ENCODE measurements at places on chromosomes 12 and 14.
A peak's percentile ranks its signal among the peaks of the same experiment; 100 is the strongest.

DNA sequence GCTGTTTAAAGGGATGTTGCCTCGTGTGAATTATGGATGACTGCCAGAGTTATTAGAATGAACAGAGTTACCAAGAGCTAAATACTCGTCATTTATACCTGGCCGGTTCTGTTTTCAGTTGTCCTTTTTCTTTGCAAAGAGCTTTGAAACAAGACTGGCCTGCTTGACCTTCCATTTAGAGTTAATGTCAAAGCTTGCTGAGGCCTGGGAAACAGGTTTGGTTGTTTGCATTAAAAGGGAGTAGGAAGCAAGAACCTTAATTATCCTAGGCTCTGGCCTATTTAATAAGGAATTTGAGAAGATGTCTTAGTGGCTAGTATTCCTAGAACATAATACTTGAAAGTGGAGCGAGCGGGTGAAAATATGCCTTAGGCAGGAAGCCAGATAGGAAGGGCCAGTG, 233.3 kb downstream of the CACNA1C start:
- no peak for DNase-seq

DNA sequence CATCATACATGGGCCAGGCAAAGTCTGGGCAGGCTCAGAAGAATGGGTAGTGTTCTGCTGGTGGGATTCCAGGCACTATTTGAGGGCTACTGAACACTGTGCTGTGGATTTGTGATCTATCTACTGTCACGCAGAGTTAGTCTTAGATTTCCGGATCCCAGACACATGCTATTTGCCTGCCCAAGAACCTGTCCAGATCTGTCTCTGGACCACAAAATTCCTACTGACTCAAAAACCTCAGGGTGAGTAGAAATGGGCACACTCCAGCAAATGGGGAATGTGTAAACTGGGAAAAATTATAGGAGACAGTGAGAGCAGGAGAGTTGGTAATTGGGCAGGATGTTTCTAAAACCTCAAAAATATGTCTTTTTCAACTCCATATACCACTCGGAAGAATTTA, 129.9 kb downstream of the GALC start:
- no peak for DNase-seq

GRCh38 chr14:72962829-72963312, 36.6 kb downstream of the DCAF4 start:
- DNase-seq, result no peak

GRCh38 chr12:50038336-50038735, 13.0 kb upstream of the RACGAP1 start:
- no peak for DNase-seq

DNA sequence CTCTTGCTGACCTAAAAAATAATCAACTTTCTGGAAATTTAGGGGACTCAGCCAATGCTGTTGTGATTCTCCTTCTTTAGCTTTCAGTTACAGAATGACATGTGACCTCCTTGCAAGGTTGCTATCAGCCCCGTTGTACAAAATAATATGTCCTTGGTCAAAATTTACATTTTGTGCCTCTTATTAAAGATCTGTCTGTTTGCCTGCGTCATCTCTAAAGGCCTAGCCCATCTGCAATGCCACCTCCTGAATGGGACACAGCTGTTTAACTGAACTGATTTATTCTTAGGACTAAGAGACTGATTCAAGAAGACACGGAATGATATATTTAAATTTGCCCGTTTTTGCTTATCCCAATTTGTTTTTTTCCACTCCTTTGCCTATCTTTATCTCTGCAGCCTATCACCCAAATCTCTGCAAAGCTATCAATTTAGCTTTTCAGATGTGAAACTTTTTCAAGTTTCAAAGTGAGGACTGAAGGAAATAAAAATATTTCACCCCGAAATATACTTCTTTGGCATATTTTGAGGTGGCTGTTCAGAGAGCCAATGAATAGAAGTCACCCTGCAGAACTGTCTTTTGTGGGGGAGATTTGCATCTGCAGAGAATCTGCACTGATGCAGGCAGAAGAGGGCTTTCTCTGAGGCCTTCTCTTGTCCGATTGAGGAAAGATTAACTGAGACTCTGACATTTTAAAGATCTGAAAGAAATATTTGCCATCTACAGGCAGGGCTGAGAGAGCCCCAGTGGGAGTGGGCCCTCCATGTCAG, 126.0 kb downstream of the VEZT start:
- no peak for DNase-seq

DNA sequence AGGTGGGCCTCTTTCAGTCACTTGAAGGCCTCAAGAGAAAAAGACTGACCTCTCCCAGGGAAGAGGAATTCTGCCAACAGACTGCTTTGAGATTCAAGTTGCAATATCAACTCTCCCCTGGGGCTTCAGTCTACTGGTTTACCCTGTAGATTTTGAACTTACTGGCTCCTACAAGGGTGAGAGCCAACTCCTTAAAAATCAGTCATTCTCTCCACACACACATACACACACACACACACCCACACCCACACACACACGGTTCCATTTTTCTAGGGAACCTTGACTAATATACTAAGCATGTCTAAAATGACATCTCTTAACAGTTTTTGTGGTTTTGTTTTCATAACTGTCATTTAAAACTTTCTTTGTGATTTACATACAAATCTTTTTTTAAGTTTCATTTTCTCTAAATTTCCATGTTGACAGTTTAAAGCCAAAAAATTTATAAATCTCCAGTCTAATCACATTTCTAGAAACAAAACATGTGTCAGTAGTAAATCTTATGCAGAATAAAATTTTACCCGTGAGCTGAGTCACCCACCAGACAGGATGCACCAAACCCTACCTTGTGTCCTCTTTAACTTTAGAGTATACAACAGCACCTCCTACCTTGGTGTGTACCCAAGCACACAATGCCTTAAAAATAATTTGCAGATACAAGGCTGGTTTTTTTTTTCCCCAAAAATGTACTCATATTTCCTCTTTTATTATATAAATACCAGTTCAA, 394.6 kb downstream of the AEBP2 start:
- no peak for DNase-seq

- no peak for DNase-seq
These were observed 754 bp upstream of the BCL2L14 start for GRCh38 chr12:12069821-12070548.

DNA sequence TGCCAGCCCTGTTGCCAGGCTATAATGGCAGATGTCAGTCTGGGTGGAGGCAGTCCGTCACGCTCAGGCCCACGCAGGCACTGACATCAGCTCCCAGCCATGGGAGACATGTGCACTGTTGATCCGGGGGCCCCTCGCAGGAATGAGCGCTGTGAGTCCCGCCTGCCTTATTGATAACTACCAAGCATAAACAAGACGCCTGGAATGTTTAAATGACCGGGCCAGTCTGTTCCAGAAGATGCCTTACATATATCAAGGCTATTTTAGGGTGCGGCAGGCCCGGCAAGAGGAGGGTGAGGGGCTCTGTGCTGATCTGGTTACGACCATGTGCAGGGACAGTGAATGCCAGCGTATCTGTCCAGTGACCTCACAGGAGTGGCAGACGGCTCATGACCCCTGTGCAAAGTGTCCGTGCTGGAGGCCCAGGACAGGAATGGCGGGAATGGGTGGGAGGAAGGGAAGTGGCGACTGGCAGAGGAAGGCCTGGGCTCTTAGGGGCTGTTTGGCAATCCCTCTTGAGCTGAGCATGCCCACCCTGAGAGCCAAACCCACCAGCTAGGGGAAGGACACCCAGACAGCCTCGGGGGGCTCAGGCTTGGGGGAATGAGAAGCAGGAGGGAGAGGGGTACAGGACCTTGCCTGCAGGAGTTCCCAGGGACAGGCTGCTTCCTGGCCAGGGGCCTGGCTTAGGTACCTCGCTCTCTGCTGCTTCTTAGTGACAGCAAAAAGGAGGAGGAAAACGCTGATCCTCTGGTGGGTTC, 49.3 kb downstream of the DLK1 start:
- DNase-seq, result no peak

DNA sequence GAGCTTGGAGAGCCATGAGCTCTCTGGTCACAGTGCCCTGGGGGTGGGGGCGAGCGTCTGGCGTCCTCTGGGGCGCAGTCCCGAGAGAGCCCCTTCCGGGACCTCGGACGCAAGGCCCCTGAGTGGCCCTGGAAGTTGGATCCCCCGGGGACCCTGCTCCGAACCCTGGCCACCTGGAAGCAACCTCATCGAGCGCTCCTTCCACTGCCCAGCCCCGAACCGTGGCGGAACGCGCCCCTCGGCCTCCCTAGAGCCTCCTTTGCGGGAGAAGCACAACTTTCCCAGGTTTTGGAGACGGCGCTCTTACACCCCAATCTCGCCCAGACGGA, 1.2 kb downstream of the NOS1 start:
- DNase-seq, result no peak

DNA sequence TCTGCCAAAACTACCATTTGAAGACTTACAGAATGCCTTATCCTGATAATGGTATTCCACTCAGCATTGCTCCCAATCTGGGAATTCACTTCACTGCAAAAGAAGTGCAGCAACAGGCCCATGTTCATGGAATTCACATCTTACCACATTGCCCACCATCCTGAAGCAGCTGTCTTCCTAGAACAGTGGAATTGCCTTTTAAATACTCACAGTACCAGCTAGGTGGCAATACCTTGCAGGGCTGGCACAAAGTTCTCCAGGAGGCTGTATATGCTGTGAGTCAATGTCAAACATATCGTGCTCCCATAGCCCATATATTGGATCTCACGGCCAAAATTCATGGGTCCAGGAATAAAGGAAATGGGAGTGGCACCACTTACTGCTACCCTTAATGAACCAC, 83.8 kb upstream of the PLEKHG7 start:
- no peak for DNase-seq

DNA sequence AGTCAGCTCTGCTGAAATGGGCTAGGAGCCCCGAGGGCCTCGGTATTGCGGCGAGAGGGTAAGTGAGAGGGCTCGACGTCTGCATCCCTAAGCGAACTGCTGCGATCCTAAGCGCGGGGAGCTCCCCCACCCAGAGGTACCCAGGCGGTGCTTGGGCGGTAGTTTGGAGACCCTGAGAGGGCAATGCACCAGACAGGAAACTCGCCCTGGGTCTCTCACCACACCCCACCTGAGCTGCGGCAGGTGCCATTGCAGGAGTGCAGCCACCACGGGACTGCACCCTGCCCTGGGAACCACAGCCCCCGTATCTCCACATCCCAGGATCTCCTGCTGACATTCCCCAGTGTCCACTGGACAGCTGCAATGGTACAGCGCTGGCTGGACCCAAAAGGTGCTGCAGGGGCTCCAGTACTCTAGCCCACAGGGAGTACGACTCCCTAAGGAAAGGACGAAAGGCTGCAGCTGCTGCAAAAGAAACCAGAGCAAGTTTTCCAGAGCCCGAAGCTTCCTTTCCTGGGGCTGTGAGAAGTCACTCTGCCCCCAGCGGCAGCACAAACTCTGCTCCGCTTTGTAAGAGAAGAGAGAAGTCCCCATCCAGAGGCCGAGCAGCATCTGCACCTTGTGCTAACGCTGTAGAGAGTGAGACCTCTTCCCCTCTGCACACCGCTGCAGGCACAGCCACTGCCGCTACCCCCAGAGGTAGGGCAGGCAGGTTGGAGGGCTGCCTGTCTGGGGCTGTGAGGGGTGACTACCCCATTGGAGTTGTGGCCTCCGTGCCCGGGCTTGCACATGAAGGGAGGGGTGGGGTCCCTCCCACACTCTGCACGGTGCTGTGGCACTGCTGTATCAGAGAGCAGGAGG, 31.1 kb upstream of the MON2 start:
- DNase-seq, result peak; percentile 7

DNA sequence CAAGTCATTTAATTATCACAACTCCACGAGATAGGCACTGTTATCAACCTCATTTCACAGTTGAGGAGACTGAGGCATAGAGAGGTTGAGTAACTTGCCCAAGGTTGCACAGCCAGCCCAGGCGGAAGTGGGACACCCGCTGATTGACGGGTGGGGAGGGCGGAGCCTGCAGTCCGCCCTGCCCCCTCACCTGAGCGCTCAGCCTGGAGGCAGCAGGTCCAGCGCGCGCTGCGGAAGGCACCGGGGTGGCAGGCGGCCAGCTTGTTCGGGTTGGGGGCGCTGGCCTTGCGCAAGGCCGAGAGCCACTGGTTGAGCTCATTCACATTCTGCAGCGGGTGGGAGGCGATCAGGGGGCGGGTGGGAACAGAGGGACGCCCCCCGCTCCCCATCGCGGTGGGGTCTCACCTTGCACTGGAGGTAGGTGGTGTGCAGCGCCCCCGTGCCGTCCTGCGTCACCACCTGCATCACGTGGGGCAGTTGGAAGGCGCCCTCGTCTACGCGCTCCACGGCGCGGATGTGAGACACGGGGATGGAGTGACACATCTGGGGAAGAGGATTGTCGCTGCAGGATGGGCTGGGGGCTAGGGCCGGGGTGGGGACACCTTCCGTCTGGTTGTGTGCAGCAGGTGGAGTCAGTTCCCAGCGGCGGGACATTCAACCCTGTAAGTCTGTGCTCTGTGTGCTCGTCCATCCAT, 31.7 kb downstream of the RASAL1 start:
- peak; percentile 46 for DNase-seq

DNA sequence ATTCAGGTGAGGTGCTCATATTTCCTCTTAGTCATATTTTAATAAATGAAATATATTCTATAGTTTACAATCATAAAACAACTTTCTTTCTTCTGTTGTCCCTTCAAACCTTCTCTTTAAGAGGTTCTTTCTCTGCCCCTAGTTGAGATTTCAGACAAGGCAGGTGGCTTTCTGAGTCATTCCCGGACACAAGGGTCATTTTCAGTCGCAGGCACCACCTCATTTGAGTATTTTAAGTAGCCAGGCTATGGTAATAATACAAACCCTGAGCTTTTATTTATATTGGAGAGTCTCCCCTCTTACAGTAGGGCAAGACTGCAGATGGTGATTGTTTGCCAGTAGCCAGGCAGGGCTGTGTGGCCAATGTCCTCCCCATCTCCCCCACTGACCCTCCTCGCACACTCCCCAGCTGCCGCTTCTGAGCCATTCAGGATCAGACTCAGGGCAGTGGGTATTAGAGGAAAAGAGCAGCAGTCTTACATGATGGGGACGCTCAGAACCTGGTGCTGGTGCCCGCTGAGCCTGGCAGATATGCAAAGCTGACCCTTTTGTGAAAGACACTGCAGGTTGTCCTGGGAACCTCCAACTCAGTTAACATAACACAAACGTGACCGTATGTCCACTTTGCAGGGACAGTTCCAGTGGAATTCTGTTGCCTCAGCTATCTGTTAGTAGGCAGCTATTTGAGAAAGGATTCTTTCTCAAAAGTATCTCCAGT, 101.1 kb upstream of the BCL2L14 start:
- DNase-seq, result no peak
